ENCODE measurements at places on chromosomes 4 and X. TPM values are rescaled to one million over a fixed set of nuclear protein-coding genes. Genes with fewer than 3 reads are reported as not detected.

Gene SRPK3
- 0.12 TPM for total RNA-seq

Gene PHOX2B
- total RNA-seq: not detected

Gene CEP135
- total RNA-seq: 4.0 TPM

Gene RASSF6
- 1.8 TPM for total RNA-seq
